ACHN (cell line): ENCODE measurements at places on chromosomes 7 and 10.

- no peak for DNase-seq
These were observed 3.2 kb downstream of the INSIG1 start for GRCh38 chr7:155300641-155301452.

DNA sequence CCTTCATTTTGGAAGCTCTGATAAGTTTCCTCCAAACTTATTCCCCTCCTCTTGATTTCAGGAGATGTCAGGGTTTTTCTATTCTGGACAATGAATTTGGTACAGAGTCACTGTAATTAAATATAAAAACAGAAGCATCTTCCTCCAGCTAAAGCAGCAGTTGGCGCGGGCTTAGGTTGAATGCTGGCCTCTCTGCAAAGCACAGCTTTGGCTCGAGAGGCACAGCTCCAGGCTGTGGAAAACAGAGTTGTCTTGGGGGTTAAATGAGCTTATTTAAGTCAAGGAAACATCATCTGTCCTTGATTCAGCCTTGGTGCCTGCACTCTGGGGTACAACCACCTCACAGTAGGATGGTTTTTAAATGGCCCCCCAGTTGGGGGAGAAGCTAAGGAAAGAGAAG lies 35.0 kb upstream of the PDCD4 start:
- DNase-seq, result no peak

DNA sequence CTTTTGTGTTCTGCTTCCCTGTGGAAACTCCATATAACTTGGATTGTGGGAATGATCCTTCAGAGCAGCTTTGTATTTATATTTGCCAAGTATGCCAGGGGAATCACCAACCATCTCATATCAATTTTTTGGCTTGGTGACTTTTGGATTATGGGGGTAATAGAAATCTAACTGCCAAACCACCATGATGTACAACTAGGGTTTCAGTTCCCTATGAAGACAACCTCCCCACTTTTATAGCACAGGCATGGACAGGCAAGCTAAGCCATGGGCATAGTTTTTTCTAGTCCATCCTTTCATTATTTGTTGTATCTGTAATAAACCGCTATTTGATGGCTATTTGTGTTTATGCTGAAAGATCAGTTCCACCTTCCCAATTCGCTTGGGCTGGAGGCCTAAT lies 17.7 kb downstream of the NPY start:
- no peak for DNase-seq

- DNase-seq, result no peak
These were observed 61.8 kb upstream of the DRGX start for GRCh38 chr10:49457686-49458085.

DNA sequence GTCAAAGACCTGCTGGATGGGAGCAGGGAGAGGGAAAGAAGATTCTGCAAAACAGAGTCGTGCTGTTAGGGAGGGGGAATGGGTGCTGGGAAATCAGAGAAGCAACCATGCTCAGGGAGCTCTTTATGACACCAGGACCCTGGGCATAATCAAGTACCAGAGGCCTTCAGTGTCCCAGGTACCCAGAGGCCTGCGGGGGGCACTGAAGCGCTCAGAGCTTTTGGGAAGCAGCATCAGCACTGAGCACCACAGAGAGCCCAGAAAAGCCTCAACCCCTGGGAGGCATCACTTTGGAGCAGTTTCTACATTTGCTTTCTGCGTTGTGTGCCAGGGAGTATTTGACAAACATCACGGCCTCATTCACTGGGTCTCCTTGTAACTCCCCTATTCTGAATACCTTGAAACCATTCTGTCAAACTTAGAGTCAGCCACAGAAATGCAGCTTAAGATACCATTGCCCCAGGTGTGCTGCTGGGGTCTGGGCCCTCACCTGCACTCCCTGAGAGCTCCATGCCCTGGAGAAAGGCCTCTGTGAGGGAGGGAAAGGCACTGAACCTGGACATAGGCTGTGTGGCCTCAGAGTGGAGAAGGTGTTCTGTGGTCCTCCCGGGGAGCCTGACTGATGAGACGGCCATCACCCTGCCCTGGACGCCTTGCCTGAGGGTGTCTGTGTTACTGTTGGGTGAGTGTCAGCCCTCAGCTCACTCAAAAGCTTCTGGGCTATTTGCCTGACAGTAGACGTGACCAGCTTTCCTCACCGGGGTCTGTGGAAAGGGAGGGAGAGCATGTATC lies 37.1 kb downstream of the CXCL12 start:
- no peak for DNase-seq

DNA sequence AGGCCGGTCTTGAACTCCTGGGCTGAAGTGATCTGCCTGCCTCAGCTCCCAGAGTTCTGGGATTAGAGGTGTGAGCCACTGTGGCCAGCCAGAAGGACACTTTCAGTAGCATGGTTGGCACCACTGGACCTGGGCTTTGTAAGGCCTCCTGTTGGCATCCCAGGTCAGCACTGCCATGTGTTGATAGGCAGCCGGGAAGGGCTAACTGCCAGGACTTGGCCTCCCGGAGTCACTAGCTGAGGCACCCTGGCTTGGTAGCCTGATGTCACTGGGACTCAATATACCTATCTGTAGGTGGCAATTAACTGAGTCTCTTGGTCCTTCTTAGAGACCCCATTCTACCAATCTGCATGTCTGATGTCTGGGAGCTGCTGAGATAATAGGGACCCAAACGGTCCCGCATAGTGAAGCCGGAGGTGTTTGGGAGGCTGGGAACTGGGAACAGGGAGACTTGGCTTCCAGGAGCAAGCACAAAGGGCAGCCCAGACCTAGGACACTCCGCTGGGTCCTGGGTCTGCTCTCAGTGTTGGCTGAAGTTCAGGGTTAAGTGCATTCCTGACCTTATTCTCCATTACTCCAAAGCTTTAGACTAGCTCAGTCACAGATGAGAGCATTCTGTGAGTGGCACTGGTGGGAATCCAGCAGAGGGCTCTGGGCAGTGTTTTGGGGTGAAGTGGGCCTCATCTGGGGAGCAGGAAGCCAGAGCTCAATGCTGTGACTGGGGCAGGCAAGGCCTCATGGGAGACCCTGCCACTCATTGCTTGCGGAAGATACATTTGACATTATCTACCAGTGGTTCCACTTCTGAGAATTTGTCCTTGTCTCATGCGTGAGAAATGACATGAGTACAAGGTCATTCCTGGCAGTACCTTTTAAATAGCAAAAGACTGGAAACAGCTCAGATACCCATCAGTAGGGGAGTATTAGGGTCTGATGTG lies 2.7 kb downstream of the LHPP start:
- no peak for DNase-seq

DNA sequence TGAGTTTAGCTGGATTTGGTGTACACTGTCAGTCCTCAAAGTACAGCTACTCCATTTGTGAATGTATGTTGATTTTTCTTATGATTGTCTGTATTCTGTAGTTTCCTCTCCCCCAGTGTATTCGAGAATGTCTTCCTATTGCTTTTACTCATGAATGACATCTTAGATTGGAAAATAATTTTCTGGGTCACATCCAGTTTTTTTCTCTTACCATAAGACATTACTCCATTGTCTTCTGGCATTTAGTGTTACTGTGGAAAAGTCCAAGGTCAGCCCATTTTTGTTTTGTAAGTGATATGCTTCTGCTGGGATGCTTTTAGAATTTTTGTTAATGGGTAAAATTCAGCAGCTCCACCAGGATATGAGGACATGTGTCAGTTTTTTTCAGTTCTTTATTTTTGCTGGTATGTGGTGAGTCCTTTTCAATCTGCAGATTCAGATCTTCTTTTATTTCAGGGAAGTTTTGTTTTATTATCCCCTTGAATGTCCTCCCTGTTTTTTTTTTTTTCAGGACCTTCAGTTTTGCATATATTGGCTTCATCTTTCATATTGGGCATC lies 33.6 kb downstream of the WAC start:
- DNase-seq, result no peak

DNA sequence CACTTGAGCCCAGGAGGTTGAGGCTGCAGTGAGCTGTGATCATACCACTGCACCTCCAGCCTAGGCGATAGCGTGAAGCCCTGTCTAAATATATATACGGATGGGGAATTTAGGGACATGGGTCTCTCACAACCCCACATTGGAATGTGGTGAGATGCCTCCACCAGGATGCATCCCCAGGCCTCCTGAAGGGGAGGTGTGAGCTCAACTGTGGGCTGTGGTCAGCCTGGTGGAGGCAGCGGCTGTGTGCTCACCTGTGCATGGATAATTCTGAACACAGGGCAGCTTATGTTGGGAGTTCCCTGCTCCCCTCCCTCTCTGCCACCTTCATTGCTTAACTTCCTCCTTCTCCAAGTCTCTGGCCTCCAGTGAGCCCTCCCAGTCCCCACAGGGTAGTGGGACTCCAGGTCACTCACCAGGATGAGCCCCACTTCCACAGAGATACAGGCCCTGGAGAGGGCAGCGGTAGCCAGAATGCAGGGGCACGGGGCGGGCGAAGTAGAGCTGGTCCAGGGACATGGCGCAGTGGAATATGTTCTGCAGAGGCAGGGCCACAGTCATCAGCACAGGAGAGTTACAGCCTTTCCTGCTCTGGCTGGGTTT lies 30.4 kb downstream of the PYROXD2 start:
- DNase-seq, result no peak

- no peak for DNase-seq
These were observed 3.3 kb upstream of the LMOD2 start for GRCh38 chr7:123652406-123652805.

DNA sequence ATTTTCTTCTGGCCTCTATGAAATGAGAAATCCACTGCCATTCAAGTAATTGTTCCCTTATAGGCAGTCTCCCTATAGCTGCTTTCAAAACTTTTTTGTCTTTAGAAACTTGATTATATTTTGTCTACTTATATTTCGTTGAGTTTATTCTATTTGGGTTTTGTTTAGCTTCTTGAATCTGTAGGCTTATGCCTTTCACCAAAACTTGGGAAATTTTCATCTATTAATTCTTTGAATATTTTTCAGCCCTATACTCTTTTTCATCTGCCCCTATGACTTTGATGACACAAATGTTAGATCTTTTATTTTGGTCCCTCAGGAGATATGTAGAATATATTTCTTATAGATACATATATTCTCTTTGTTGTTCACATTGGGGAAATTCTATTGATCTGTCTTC lies 48.3 kb upstream of the HHEX start:
- no peak for DNase-seq

- peak; percentile 56 for DNase-seq
These were observed 73.9 kb downstream of the CXCL12 start for GRCh38 chr10:44310762-44311562.

DNA sequence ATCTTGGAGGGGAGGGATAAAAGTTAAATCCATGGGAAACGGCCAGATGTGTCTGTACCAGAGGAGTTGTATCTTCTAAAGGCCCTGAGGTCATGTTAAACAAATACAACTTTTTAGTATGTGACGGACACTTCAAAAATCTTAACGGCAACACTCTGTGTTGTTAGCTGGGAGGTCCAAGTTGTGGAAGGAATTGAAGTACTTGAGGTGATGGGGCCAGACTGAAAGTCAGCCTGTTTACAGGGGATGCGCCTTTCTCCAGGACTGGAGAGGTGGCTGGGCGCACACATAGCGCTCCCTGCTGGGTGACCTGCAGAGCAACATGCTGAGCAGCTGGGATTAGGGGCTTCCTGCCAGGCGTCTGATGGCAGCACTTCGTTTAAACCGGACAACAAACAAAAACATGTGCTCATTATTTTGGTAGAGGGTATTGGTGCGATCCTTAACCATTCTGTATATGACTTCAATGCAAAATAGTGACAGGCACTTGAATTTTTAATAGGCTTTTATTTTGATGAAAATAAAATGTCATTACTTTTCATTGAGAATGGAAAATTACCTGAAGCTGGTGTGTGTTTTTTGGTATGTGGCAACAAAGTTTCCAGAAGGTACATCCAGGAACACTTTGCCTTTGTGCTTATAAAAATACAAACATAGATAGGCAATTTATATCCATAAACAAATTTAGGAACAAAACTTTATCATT lies 198.2 kb downstream of the MLLT10 start:
- DNase-seq, result peak; percentile 56

- no peak for DNase-seq
These were observed 38.8 kb downstream of the AKR1B15 start for GRCh38 chr7:134587750-134588149.

GRCh38 chr7:32894171-32894570 lies 2.6 kb upstream of the KBTBD2 start:
- DNase-seq, result no peak

- DNase-seq, result no peak
These were observed 75.9 kb upstream of the NXPH1 start for GRCh38 chr7:8357536-8357935.

DNA sequence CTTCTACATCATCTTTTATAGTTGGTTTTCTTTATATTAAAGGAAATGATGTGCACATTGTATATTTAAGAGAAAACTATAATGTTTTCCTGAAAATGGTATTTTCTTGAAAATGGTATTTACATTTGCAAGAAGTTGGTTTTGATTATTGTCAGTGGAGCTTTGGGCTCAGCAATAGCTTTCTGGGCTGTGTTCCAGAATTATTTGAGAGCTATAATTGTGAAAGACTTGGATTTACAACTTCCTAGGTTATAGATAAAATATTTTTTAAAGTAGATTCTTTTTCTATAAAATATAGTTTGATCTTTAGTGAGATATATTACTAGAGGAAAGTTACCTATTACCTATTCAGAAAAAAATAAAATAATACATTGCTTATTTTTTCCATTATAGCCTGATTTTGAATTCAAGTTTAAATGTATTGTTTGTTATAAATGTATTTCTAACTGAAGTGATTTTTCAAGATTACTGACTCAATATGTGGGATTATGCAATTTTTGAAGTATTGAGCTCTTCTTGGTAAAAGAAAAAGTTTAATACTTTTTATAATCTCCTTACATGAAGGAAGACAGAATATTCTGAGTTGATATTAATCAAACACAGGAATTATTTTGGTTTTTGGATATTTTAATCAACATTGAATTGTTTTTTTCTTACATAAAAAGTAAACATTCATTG lies 20.2 kb downstream of the GNAI1 start:
- no peak for DNase-seq

- no peak for DNase-seq
These were observed 12.9 kb downstream of the BHLHA15 start for GRCh38 chr7:98223898-98224700.

DNA sequence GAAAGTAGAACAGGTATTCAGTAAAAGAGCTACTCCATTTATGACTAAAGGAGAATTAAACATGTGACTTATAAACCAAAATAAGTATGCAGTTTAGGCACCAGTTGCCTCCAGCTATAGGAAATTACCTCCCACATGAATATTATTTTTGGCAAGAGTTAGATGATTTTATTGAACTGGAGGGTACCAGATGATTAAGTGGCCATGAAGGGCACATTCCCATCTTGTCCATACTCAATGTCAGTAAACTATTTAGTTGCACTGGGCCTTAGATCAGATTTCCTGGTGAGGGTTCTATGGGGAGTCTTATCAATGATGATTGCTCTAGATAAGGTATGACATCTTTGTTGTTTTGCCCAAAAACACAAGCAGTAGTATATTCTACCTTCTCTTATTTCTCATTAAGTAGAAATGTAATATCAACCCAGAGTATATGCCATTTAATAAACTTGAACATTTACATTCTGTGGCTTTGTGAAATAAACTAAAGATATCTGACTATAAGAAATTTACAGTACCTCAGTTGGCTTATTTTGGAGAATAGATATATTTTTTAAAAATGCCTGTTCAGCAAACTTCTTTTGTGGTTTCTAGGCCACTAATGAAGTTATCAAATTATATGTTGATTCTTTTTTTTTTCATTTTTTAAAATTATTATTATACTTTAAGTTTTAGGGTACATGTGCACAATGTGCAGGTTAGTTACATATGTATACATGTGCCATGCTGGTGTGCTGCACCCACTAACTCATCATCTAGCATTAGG lies 145.3 kb downstream of the SEMA3A start:
- DNase-seq, result no peak

GRCh38 chr10:114780577-114781184 lies 40.9 kb upstream of the FHIP2A start:
- DNase-seq, result peak; percentile 32

- DNase-seq, result no peak
These were observed 40.2 kb upstream of the GPAM start for GRCh38 chr10:112223725-112224124.
